ENCODE measurements at places on chromosomes 12 and 14.

GRCh38 chr12:110717037-110717436, 25.7 kb downstream of the PPP1CC start:
- H3K4me1 ChIP-seq = no peaks in the 10 kb centered on the region
- H3K36me3 ChIP-seq = peaks cover 46% of the 10 kb centered on the region
- no peaks in the 10 kb centered on the region for H3K27me3 ChIP-seq
- H3K4me3 ChIP-seq = no peak overlapping the region
- H3K27ac ChIP-seq = no peak overlapping the region

- no peak overlapping the region for H3K27ac ChIP-seq
- DNase-seq = no peak
- H3K36me3 ChIP-seq = no peaks in the 10 kb centered on the region
- H3K4me1 ChIP-seq = peaks cover 10% of the 10 kb centered on the region
Observed at GRCh38 chr14:96184737-96185136, 19.9 kb upstream of the BDKRB2 start.

GRCh38 chr12:11624116-11624515, 25.4 kb upstream of the ETV6 start:
- no peak for DNase-seq
- no peaks in the 10 kb centered on the region for H3K27me3 ChIP-seq
- no peak overlapping the region for H3K27ac ChIP-seq
- no peaks in the 10 kb centered on the region for H3K4me1 ChIP-seq
- no peaks in the 10 kb centered on the region for H3K36me3 ChIP-seq

DNA sequence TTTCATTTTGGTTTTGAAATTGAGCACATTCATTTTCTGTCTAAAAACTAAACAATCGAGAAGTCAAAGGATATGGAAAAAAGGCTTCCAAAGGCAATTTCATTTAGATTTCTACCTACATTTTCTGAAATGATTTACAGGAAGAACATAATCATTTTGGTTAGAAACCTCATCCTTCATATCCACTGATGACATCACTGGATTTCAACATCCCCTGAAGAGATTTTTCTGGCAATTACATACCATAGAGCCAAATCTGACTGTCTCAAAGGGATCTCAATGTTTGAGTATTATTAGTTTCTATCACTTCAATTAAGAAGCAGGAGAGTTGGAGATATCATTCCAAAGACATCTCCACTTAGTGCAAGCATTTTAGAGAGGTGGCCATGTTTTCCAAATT, 137.8 kb downstream of the TTC7B start:
- H3K4me3 ChIP-seq = no peak overlapping the region
- peak overlapping the region; percentile 19 for H3K27ac ChIP-seq
- DNase-seq = no peak
- peaks cover 1% of the 10 kb centered on the region for H3K36me3 ChIP-seq
- no peaks in the 10 kb centered on the region for H3K27me3 ChIP-seq

DNA sequence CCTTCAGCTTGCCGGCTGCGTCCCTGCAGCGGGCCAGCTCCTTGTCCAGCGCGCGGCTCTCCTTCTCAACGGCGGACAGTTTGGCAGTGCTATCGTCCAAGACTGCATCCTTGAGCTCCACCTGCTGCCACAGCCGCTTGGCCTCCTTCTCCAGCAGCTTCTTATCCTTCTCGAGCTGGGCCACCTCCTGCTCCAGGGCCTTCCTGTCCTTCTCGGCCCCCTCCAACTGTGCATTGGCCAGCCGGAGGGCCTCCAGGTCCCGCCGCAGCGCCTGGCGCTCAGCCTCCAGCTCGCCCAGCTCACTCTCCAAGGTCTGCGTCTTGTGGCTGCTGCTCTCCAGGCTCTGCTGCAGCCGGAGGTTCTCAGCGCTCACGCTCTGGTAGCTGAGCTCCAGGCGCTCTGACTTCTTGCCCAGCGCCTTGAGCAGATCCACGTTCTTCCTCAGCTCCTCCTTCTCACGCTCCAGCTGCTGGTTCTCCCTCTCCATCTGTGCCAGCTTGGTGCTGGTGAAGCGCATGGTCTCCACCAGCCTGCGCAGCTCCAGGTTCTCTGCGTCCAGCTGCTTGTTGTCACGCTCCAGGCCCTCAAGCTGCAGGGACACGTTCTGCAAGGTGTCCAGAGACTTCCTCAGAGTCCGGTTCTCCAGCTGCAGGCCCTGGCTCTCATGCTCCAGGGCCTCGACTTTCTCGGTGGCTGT, 68.8 kb upstream of the GPR68 start:
- peak overlapping the region; percentile 63 for H3K4me3 ChIP-seq
- H3K4me1 ChIP-seq = peaks cover 69% of the 10 kb centered on the region
- no peak for DNase-seq

GRCh38 chr14:35117112-35117511, 4.7 kb downstream of the PPP2R3C start:
- H3K27me3 ChIP-seq = no peaks in the 10 kb centered on the region
- peak overlapping the region; percentile 47 for H3K4me3 ChIP-seq
- DNase-seq = no peak
- H3K27ac ChIP-seq = peak overlapping the region; percentile 35
- peaks cover 48% of the 10 kb centered on the region for H3K4me1 ChIP-seq

DNA sequence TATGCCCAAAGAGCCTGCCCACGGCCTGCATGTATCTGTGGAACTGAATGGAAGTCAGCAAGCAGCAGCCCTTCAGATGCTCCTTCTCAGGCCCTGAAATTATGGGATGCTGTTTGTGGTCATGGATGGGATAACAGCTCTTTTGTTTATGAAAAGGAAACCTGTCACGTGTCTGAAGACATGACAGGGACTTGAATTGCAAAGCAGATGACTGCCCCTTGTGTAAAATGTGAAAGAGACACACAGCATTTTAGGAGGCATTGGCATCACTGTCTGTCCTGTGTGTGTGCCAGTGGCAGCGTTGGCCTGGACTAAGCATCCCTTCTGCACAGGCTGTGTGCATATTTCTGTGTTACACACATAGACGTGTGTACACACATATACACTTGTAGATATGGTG, 192.1 kb downstream of the VRK1 start:
- no peak for DNase-seq
- peaks cover 17% of the 10 kb centered on the region for H3K4me1 ChIP-seq
- peaks cover 22% of the 10 kb centered on the region for H3K27me3 ChIP-seq
- no peak overlapping the region for H3K4me3 ChIP-seq
- peaks cover 2% of the 10 kb centered on the region for H3K36me3 ChIP-seq

DNA sequence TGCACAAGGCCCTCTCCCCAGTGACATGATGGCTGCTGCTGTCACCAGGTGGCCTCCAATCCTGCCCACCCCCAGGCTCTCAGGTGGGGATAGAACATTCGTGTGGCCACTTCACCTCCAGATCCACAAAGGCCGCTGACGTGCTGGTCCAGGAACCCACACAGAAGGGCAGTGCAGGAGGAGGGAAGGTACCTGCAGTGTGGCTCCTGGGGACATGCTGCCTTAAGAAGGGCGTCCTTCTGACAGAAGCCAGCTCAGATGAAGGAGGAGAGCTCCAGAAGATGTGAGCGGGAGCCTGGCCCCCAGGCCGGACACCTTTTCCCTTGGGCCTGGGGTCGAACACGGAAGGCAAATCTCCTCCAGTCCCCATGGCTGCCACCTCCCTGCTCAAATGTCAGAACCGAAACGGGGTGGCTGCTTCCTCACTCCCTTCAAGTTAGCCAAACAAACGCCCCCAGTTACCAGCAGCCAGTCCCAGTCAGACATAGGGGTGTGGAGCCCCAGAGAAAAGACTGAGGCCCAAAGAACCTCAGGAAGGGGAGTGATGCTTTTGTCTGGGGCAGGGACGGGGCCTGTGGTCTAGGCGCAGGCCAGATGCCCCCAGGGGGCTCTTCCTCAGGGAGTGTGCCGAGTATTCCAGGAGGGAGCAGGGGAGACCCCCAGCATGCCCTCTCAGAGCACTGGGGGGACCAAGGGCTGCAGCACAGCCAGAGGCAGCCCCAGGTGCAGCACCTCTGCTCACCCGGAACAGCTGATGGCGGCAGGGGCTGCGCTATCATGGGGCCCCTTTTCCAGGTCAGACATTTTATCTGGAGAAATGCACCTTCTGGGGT, 155.9 kb downstream of the CALM1 start:
- H3K36me3 ChIP-seq = no peaks in the 10 kb centered on the region
- H3K27me3 ChIP-seq = no peaks in the 10 kb centered on the region
- no peak overlapping the region for H3K4me3 ChIP-seq

DNA sequence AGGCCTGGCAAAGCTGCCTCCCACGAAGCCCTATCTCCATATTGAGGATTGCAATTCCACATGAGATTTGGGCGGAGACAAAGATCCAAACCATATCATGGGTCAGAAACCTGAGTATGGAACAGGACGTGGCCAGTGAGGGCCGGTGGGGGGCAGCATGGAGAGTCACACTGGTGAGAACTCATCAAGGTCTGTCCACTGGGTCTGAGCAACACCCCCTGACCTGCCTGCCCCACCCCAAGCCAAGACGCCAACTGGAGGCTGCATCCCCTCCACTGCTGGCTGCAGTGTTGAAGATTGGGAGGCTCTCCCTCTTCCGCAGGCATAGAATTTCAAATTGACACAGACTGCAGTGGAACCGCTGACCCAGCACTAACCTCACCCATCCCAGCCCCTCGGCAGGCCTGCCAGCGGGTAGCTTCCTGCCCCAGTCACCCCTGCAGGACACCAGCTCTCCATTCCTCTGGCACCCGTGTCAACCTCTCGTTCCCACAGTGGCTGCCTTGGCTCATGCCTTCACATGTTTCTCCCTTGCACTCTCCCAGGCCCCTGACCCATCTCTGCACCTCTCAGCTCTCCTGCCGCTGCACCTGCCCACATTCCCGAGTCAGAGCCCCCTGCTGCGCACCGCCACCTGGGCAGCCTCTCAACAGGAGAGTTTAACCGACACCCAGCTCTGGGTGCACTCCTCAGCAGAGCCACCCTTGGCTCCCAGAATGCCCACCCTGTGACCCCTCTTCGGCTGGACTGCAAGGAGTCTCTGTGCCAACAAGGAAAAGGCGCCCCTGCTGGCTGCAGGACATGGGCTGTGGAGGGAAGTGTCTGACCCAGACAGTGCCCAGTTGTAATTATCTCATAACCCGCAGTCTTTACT, 45.2 kb upstream of the PPP2R5C start:
- DNase-seq = no peak
- H3K27me3 ChIP-seq = no peaks in the 10 kb centered on the region
- peaks cover 18% of the 10 kb centered on the region for H3K36me3 ChIP-seq
- H3K27ac ChIP-seq = peak overlapping the region; percentile 93
- H3K4me3 ChIP-seq = peak overlapping the region; percentile 52

- no peaks in the 10 kb centered on the region for H3K27me3 ChIP-seq
- no peaks in the 10 kb centered on the region for H3K36me3 ChIP-seq
- H3K4me3 ChIP-seq = no peak overlapping the region
- no peaks in the 10 kb centered on the region for H3K4me1 ChIP-seq
- DNase-seq = no peak
Observed at GRCh38 chr14:68361231-68361630, 431.6 kb downstream of the ZFP36L1 start.

- no peaks in the 10 kb centered on the region for H3K27me3 ChIP-seq
- H3K4me3 ChIP-seq = no peak overlapping the region
- DNase-seq = no peak
- H3K36me3 ChIP-seq = peaks cover 44% of the 10 kb centered on the region
Observed at GRCh38 chr12:54253240-54253639, 26.7 kb downstream of the CBX5 start.
